ENCODE measurements at places on chromosomes 1 and 21. TPM values are rescaled to one million over a fixed set of nuclear protein-coding genes. Genes with fewer than 3 reads are reported as not detected.

ADAMTS4 gene
- total RNA-seq = 4.2 TPM

GNG12 gene
- 209 TPM for total RNA-seq

ASH1L gene
- total RNA-seq = 30.2 TPM

CLEC20A gene
- total RNA-seq = not detected

DRAM2 gene
- total RNA-seq = 60.8 TPM

PTPRU gene
- 30.9 TPM for total RNA-seq

LRRC39 gene
- total RNA-seq = 0.57 TPM

WNT2B gene
- 1.5 TPM for total RNA-seq

KCNH1 gene
- total RNA-seq = 1.1 TPM

GLMN gene
- total RNA-seq = 5.7 TPM

SLC1A7 gene
- 0.14 TPM for total RNA-seq

A3GALT2 gene
- not detected for total RNA-seq

FAM151A gene
- not detected for total RNA-seq

AMY2A gene
- total RNA-seq = not detected

CCDC30 gene
- total RNA-seq = 0.66 TPM

FOXD2 gene
- 0.14 TPM for total RNA-seq

SORT1 gene
- total RNA-seq = 18.2 TPM

CADM3 gene
- not detected for total RNA-seq

PLA2G2A gene
- total RNA-seq = not detected

CRNN gene
- not detected for total RNA-seq

BLACAT1 gene
- not detected for total RNA-seq

ERG gene
- 0.66 TPM for total RNA-seq

PEF1 gene
- 103 TPM for total RNA-seq

PCP4 gene
- not detected for total RNA-seq

SPAG17 gene
- total RNA-seq = not detected

LYST gene
- total RNA-seq = 19.0 TPM

GUCA2A gene
- total RNA-seq = not detected

FLG2 gene
- total RNA-seq = not detected

IGSF5 gene
- total RNA-seq = 0.22 TPM

ANGPTL1 gene
- 17.1 TPM for total RNA-seq

IL22RA1 gene
- total RNA-seq = under 0.01 TPM

TCHH gene
- total RNA-seq = 0.14 TPM

FAF1 gene
- 39.6 TPM for total RNA-seq

IL20 gene
- total RNA-seq = 0.44 TPM

PRRX1 gene
- 370 TPM for total RNA-seq

KRTAP23-1 gene
- not detected for total RNA-seq

KRTAP19-6 gene
- not detected for total RNA-seq

LAPTM5 gene
- total RNA-seq = not detected

C8A gene
- total RNA-seq = not detected

HCRTR1 gene
- not detected for total RNA-seq

RHBDL2 gene
- total RNA-seq = 0.57 TPM

Measured in placental pericyte (primary cell).